HCT116 (cell line): ENCODE measurements at places on chromosomes 5 and 9. TPM values are rescaled to one million over a fixed set of nuclear protein-coding genes. Genes with fewer than 3 reads are reported as not detected.

DNA sequence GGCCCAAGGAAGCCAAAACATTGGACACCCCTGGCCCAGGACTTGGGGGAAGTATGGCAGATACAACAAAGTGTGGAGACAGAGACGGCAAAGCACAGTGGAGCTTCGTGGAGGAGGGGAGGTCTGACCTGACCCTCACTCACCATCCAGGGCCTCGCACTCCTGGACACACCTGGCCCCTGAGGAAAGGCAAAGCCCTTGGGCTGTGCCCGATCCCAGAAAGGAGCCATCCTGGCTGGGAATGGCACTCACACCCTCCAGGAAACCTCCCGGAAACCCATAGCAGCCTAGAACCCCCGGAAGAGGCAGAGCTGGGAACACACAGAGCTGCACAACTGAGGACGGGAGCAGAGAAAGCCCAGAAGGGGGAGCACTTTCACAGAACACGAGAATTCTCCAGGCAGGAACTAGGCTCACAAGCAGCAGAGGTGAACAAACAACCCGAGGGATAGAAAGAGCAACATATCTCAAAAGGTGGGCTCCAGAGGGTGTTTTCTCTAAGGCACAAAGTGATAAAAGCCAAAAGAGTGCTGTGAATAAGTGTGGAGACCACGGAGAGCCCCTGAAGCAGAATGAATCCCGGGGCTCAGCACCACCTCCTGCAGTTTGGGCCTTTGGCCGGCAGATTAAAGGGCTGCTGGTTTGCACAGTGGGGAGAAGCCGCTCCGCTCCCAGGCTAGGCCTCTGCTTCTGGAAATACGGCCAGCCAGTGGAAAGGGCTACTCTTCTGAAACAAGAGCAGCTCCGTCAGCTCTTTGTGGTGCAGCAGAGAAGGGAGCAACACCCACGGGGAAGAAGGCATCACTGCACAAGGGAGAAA lies 108.2 kb downstream of the UBE2R2 start:
- DNase-seq: peak; percentile 16

GRCh38 chr5:149217096-149217802 lies 54.4 kb upstream of the AFAP1L1 start:
- no peak for DNase-seq

- DNase-seq: no peak
Measured at GRCh38 chr5:89908876-89909275, 500.7 kb downstream of the CETN3 start.

DNA sequence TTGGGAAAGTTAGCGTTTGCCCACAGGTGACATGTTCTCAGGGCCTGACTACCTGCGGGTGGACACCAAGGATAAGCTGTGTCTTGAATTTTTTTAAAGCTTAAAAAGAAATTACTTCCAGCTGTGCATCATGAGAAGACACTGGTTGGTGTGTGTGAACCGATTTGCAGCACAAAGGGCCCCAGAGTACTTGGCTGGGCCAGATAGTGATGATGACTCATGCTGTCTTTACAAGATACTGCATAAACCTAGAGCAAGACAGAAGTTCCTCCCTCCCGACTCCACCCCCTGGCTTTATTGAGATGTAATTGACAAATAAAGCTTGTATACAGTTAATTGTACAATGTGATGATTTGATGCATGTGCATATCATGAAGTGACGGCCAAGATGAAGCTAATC lies 212.8 kb downstream of the NXNL2 start:
- no peak for DNase-seq

- DNase-seq: no peak
Measured at GRCh38 chr9:125461636-125462190, 200.1 kb downstream of the GAPVD1 start.

GRCh38 chr5:4576908-4577307 lies 563.2 kb upstream of the ADAMTS16 start:
- no peak for DNase-seq

DNA sequence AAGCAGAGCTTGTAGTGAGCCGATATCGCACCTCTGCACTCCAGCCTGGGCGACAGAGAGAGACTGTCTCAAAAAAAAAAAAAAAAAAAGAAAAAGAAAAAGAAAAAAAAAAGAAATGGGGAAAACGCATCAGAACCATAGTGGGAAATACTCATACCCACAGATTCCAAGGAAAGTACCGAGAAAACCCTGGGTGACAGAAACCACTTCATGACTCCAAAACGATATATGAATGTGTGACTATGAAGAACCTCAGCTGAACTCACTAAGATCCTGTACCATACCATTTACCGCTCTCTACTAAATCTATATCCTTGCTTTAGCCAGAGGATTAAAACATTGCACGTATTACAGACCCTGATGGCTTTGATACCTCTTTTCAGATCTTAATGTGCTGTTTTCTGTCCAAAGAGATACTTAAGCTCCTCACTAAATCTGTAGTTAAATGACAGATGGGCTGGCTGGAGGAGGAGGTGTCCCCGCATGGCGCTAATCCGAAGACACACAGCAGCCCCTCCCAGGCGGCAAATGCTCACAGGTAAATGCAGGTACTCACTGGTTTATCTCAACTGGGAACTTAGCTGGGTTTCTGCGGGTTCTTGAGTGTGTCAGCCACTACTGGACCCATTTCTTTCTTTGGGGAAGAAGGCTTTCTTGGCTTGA lies 2.8 kb downstream of the LPCAT1 start:
- no peak for DNase-seq

DNA sequence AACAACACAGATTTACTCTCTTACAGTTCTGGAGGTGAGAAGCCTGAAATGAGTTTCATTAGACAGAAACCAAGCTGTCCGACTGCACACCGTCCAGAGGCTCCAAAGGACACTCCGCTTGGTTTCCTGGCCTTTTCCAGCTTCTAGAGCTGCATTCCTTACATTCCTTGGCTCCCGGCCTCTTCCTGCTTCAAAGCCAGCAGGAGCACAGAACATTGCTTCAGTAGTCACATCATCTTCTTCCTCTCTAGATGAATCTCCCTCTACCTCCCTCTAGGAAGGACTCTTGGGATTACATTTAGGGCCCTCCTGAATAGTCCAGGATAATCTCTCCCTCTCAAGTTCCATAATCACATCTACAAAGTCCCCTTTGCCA lies 213.3 kb downstream of the CDK5RAP2 start:
- DNase-seq: peak; percentile 26

GRCh38 chr9:18397076-18397475 lies 76.9 kb upstream of the ADAMTSL1 start:
- no peak for DNase-seq

- no peak for DNase-seq
Measured at GRCh38 chr5:123992641-123993040, 480.7 kb downstream of the CSNK1G3 start.

GRCh38 chr5:75058986-75059535 lies 6.7 kb upstream of the GCNT4 start:
- no peak for DNase-seq

DNA sequence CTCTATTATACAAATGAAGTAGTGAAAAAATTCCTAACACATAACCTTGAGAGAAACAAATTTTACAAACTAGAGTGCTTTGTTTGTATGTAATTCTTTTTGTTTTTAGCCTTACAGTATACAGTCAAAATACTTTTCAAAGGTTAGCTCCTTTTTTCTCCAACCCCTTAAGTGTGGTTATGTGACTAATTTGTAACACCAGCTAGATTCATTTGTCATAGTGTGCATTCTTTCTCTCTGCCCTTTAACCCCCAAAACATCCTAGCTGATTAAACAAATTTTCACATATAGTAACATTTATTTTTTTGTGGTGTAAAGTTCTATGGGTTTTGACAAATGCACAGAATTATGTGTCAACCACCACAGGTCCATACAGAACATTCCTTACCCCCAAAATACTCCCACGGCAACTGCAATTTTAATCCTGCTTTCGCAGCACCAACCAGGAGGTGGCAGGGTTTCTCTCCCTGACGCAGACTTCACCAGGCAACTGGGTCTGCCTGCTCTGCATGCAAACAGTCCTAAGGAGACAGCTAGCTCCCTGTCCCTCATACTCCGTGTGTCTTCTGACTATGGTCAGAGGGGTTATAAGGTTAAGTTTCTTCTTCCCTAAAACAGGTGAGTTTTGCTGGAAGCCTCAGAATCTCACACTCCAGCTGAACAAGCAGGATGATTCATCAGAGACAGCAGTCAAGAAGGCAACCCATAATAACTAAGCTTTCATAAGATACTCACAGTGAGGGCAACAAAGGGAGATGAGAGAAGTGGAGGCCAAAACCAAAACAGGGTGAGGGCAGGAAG lies 44.5 kb upstream of the NR5A1 start:
- peak; percentile 46 for DNase-seq

DNA sequence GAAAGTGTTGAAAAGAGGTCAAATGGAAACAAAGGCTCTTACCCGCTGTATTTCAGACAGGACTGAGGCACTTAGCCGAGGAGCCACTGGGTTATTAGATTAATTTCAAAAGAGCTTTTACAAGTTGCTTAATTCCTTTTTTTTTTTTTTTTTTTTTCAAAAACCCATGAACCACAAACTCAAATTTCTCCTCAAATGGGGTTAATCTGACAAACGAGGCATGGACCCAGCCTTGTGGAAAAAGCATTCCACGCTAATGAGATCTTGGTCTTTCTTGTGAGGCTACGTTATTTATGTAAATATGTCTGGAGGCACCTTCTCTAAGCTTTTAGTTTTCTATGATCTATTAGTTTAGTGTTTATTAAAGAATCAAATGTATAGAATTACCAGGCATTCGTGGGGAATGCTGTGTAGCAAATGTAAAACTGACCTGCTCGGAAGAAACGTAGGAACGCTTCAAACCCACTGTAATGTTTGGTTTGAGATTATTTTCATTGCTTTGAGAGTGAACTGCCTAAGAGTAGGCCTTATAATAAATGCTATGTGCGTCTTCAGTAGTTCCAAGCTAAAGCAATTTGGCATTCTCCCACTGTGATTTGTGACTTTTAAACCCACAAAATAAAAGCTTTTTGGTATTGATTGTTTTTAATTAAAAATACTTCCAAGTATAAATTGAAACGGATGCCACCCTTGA lies 134.7 kb downstream of the CDH6 start:
- no peak for DNase-seq

DNA sequence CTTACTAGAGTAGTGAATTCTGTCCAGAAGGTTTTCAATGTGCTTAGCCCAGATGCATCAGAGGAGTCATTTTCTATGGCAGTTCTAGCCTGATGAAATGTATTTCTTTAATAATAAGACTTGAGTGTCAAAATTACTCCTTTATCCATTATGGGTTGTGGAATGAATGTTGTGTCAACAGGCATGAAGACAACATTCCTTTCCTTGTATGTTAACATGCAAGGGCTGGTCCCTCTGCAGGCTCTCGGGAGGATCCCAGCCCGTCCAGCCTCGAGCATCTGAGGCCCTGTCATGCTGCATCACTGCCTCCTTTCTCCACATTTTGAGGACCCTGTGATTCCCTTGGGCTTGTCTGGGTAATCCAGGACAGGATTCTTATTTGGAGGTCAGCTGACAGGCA lies 42.9 kb upstream of the FAM120AOS start:
- DNase-seq: no peak

GRCh38 chr5:146072595-146072994 lies 32.8 kb downstream of the PLAC8L1 start:
- no peak for DNase-seq

DNA sequence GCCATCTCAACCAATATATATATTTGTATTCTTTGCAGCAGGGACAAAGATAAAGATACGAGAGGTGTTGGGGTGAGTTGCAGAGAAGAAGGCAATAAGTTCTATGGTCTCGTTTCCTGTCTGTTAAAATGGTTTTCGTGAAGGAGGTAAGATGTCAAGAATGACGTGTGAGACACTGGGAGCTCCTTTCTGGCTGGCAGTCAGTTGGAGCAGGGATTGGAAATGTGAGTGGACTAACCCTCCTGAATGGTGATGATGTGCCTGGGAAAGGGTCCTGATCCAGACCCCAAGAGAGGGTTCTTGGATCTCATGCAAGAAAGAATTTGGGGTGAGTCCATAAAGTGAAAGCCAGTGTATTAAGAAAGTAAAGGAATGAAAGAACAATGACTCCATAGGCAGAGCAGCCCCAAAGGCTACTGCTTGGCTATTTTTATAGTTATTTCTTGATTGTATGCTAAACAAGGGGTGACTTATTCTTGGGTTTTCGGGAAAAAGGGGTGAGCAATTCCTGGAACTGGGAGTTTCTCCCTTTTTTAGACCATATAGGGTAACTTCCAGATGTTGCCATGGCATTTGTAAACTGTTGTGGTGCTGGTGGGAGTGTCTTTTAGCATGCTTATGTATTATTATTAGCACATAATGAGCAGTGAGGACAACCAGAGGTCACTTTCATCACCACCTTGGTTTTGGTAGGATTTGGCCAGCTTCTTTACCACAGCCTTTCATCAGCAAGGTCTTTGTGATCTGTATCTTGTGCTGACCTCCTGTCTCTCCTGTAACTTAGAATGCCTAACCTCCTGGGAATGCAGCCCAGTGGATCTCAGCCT lies 53.7 kb downstream of the SPATA31C2 start:
- no peak for DNase-seq

DNA sequence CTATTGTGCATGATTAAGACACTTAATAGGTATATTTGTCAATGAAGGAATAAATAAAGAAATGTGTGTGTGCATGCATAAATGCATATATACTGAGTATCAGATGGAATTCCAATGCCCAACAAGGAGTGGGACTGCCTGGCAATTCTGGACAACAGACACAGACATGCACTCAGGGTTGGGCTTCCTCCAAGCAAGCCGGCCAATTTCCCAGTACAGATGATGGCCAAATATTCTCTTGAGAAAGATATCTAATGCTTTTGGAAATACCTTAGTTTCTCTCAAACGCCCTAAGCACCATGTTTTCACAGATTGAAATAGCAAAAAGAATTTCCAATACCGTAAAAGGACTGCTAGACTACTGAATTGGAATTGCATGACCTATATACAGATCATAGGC lies 11.1 kb downstream of the FTMT start:
- DNase-seq: no peak

DNA sequence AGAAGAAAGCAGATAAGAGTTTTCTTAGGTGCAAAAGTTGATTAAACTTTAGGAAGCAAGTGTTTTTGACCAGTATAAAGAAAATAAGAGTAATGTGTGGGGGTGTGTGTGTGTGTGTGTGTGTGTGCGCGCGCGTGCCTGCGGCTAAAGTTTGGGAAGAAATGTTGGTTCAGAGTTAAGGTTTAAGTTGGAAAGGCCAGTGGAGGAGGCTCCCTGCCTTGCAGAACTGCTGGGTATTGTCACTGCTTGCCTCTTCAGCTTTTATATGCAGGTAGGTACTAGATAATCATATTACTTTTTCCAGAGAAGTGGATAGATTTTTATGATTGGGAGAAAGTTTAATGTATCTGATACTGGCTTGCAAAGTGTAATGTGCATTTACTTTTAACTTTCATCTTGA lies 2.0 kb downstream of the PIK3R1 start:
- no peak for DNase-seq

GRCh38 chr5:10588779-10589447 lies 25.0 kb downstream of the ANKRD33B start:
- no peak for DNase-seq

ITGA1 gene
- total RNA-seq: 1.8 TPM

THBS4 gene
- 1.5 TPM for total RNA-seq

CRHBP gene
- total RNA-seq: not detected

CTXN3 gene
- not detected for total RNA-seq

GDF9 gene
- 0.49 TPM for total RNA-seq

CKMT2 gene
- not detected for total RNA-seq

CDC14B gene
- 21.6 TPM for total RNA-seq
